Activated CD8-positive, alpha-beta memory T cell treated with anti-CD3 and anti-CD28 coated beads, Interleukin-2, amount 10 ng/mL, durations not matched to agents 7 days and 5 days (primary cell): ENCODE measurements at places on chromosomes 16 and 17. TPM values are rescaled to one million over a fixed set of nuclear protein-coding genes. Genes with fewer than 3 reads are reported as not detected.

SHCBP1 gene
- 53.1 TPM for total RNA-seq

NUFIP2 gene
- total RNA-seq: 78.0 TPM

GRCh38 chr17:21058098-21058893 is 15.5 kb upstream of the USP22 start:
- no peak for DNase-seq

GRCh38 chr17:1006054-1006453 is 9.1 kb downstream of the TIMM22 start:
- no peak for DNase-seq

GRCh38 chr16:56625943-56626654 is 518 bp downstream of the MT1E start:
- no peak for DNase-seq
